ENCODE measurements at places on chromosomes 6 and 20. TPM values are rescaled to one million over a fixed set of nuclear protein-coding genes. Genes with fewer than 3 reads are reported as not detected.

DNA sequence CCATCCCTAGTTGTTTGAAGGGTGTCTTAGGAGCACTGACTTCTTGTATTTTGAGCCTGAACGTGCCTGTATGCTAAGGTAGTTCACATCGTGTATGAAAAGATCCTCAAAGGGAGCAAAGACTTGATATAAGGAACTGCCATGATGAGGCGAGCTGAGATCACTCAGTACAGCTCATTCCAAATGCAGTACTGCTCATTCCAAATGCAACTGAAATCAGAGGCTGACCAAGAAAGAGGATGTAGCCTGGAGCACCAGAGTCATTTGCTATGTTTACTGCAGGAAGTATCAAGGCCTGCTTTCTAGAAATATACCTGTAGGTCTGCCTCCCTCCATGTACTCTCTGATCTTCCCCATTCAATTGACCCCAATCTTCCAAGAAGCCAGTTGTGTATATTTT, 832.2 kb downstream of the EYS start:
- no peak for DNase-seq

- no peak for DNase-seq
Measured at GRCh38 chr6:154384191-154384590, 27.6 kb upstream of the IPCEF1 start.

The SLC22A1 gene
- 0.38 TPM for total RNA-seq

DNA sequence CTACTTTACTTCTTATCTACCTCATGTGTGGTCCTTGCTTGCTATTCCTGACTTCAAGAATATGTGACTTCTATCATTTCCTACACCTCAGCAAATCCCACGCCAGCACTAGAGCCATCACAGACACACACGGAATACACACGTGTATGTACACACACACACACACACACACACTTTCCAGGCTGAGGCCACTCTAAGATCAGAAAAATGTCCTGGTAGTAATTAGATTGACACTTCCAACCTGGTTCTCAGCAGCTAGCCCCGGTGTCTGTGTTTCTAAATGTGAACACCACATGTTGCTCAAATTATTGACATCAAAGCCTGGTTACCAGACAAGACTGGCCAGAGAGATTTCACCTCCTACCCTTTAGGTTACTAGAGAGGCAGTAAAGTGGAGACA, 54.1 kb upstream of the SASH1 start:
- no peak for DNase-seq

The IL20RA gene
- 11.1 TPM for total RNA-seq

DNA sequence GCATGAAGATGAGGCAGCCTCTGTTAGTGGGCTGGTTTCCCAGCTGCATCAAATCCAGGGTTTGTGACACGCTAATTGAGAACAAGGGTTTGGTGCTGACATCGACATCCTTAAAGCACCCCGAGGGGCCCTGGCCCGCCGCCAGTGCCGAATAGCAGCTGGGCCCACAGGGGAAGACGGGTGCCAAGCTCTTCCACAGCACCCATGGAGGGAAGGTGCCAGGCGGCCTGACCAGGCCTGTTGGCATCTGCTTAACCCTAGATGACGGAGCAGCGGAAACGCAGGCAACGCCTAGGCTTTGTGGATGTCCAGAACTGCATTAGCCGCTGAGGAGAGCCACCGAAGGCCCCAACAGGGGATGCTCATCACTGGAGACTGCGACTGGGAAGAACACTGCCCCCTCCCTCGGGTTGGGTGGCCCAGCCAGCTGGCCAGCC, 16.0 kb downstream of the UQCC2 start:
- DNase-seq = no peak

DNA sequence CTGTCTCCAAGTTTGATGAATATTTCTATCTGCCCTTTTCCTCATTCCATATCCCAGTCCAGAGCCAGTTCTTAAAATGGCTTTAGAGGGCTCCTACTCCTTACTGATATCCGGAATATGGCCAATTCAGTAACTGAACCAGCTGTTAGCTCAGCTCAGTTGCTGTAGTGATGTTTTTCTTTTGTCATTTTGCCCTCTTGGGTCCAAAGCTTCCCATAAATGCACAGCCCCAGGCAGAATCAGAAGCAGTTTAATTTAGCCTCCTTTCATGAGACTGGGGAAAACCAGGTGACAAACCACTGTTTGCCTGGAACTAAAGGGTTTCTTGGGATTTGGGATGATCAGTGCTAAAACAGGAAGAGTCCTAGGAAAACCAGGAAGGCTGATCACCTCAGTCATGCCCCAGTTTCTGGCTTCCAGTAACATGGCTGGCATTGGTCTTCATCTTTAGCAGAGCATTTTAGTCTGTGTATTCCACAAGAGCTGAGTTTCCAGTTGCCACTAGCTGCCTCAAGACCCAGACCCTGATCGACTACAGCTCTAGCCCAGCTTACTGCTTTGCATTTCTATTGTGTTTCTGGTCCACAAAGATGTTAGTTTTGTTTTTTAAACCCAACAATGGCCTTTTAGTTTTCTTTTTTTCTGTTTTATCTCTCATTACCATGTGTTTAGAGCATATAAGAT, 40.6 kb upstream of the REV3L start:
- DNase-seq = no peak

The PPIL6 gene
- 2.0 TPM for total RNA-seq

The LAMA2 gene
- 29.6 TPM for total RNA-seq

- no peak for DNase-seq
Measured at GRCh38 chr20:31452575-31452974, 12.1 kb downstream of the DEFB123 start.

- DNase-seq = no peak
Measured at GRCh38 chr6:155975506-155975905, 519.9 kb upstream of the NOX3 start.

The SYNDIG1 gene
- total RNA-seq = not detected

GRCh38 chr6:125393449-125393858, 91.7 kb upstream of the HDDC2 start:
- DNase-seq = no peak

DNA sequence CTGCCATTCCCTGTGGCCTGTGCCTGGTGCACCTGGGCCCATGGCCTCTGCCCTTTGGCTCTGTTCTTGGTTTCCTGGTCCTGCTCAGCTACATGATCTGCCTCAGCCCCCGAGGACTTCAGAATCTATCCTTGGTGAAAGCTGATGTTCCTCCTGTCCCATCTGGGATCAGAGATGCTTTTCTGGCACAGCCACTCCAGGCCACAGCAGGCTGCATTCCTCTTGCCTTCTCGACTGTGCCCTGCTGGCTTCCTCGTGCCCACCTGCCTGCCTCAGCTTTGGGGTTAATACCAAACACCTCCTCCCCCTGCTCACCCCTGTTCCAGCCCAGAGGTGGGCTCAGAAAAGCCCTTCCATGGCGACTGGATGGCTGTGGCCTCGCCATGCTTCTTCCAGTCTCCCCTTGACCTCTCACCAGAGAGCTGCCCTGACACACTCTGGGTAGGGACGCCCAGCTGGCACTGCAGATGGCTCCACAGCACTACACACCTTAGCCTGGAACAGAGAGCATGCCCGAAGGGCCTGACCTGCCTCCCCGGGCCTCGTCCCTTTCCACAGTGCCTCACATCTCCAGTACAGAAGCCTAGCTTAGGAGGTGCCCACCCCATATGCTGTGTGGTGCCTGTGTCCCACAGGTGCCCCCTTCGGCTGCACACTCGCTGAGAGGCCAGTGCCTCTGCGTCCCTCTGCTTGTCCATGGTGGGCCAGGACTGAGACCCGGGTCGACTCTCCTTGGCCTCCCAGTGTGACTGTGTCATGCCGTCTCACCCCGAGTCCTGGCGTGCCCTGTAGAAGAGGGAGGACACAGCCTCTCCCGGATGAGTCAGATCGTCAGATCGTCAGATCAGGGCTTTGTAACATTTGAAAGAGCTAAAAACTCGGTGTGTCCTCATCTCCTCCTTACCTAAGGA, 148.8 kb downstream of the DTNBP1 start:
- DNase-seq = no peak

The CHD6 gene
- 29.9 TPM for total RNA-seq

The RSPO3 gene
- 1.6 TPM for total RNA-seq

GRCh38 chr6:129507059-129507807, 202.7 kb downstream of the ARHGAP18 start:
- DNase-seq = no peak

DNA sequence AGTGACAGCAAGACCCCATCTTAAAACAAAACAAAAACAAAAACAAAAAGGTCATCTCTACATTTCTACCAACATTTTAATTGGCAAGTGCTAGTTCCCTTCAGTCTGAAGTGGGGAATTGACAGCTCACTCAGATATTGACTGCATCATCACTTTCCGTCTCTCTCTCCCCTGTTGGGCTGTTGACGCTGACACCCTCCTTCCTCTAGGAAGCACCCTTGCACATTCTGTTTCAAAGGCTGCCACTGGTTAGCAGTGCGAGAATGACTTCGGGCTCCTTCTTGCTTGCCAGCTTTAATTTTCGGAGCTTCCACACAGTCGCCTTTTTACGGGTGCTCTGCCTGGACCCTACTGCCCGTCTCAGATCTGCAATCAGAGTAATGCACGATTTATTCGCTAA, 96.6 kb upstream of the INSM1 start:
- DNase-seq = no peak
